Stimulated activated CD8-positive, alpha-beta memory T cell treated with anti-CD3 and anti-CD28 coated beads, Interleukin-15, amount 100 ng/mL, for 4 hours (primary cell): ENCODE measurements at places on chromosomes 1 and 21.

- no peak for DNase-seq
Measured at GRCh38 chr1:224292419-224292818, 37.6 kb downstream of the NVL start.

GRCh38 chr1:43171312-43171875 is 696 bp downstream of the EBNA1BP2 start:
- no peak for DNase-seq

DNA sequence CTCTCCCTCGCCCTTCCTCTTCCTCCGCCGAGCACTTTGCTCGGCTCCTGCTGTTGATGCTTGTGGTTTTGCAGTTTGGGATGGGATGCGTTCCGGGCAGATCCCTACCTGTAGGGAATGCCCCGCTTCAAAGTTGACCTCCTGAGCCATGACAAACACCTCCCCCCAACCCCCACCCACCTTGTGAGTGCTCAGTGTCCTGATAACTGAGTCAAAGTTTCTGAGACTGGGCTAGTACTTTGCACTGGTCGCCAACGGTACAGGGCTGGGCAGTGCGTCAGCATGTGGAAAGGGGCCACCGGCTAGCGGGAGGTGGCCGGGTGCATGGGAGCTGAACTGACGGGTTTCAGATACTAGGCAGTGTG is 771 bp downstream of the RABGAP1L start:
- no peak for DNase-seq

DNA sequence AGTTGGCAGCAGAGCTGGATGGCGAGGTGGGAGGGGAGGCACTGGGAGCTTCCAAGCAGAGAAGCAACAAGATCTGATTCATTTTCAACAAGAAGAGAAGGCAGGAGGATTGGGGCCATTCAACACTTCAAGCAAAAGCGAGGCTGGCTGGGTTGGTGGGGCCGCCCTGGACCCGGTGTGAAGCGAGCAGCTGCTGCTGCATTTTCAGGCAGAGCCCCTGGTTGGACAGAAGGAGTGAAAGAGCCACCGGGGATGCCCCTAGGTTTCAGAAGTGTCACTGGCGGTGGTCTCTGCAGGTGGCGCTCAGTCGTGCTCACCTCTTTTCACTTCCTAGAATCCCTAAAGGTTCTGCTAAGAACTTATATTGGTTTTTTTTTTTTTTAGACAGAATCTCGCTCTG is 18.0 kb downstream of the SLC2A7 start:
- no peak for DNase-seq

- DNase-seq: no peak
Measured at GRCh38 chr1:232968965-232969364, 18.6 kb downstream of the NTPCR start.

GRCh38 chr21:35697321-35697808 is 363.0 kb downstream of the SETD4 start:
- no peak for DNase-seq

DNA sequence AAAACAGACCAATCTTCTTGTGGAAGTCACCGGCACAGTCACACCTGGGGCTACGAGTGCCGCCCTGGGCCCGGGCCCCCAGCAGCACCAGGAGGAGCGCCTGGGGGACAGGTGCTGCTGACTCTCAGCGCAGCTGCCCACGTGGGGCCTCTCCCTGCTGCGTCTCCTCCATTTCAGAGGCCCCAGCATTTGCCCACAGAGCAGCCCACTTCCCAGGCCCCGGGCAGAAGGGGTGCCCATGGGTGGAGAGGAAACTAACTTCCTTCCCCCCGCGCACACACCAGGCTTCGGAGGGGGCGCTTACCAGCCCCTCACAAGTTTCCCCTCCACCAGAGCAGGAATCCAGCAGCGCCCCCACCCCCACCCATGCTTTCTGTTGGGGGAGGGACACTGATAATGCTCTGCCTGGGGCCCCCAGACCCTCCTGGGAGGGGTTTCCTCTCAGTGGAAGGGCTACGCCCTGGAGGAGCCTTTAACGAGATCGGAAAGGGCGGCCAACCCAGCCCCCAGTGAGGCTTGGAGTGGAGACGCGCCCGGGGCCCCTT is 440 bp downstream of the TNFRSF25 start:
- DNase-seq: no peak

DNA sequence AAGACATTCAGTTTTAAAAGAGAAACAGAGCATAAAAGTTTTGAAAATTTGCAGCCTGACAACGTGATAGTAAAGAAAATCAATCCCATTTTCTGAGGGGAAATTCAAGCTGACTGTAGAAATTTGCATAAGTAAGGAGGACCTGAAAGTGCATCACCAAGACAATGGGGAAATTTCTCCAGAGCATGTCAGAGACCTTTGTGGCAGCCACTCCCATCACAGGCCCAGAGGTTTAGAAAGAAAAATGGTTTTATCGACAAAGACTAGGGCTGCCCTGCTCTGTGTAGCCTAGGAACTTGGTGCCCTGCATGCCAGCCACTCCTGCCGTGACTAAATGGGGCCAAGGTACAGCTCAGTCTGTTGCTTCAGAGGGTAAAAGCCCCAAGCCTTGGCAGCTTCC is 1640.2 kb upstream of the PRMT6 start:
- DNase-seq: no peak

- DNase-seq: no peak
Measured at GRCh38 chr1:27176323-27176722, 21.4 kb upstream of the SLC9A1 start.

DNA sequence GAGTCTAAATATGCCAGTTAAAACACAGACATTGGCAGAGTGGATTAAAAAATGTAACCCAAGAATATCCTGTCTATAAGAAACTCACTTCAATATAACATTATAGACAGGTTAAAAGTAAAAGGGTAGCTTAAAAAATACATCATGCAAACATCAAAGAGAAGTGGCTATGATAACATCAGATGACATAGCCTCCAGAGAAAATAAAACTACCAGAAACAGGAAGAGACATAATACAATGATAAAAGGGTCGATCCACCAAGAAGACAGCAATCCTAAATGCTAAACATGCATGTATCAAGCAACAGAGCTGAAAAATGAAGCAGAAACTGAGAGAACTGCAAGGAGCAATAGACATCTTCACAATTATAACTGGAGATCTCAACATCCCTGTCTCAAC is 190.2 kb upstream of the NR5A2 start:
- DNase-seq: no peak

GRCh38 chr21:39518847-39519210 is 67.1 kb downstream of the SH3BGR start:
- no peak for DNase-seq

GRCh38 chr1:28291711-28292110 is 32.4 kb downstream of the SESN2 start:
- no peak for DNase-seq

DNA sequence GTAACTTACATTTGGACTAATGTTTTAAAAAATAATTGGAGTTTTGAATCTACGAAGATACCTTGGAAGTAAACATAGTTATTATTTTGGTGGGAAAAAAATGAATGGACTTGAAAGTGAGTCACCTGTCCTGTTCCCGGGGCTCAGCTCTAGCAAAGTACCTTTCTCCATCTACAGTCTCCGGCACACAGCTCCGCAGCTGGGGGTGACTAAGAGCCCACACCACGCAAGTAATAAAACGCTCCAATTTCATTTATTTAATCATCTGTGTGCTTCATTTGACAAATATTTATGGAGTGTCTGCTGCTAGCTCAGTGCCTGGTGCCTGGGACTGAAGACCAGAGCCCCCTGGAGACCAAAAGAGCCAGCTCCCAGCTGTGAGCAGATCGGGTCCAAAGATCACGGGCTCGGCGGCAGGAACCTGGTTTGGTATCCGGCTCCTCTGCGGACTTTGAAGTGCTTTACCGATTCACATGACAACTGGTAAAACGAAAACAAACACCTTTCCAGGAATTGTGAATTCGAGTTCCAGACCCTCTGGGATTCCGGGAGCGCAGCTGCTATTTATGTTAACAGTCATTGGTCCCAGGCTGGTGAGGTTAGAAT is 1.7 kb upstream of the RIPK4 start:
- DNase-seq: no peak

DNA sequence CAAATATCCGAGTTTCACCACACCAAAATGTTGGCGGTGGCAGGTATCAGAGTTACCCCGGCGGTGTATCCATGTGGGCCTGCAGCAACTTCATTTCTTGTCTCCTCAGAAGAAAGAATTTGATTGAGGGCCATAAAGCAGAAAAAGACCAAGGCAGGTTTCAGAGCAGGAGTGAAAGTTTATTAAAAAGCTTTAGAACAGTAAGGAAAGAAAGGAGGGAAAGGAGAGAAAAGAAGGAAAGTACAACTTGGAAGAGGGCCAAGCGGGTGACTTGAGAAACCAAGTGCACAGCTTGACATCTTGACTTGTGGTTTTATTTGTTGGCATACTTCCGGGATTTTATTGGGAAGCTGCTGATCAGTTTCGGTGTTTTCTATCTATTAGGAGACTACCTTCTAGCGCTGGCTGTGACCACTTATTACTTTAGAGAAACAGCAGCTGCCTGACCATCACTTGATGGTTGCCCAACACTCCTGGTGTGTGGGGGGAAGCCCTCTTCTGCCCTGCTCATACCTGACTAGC is 75.5 kb upstream of the RAB3GAP2 start:
- no peak for DNase-seq

DNA sequence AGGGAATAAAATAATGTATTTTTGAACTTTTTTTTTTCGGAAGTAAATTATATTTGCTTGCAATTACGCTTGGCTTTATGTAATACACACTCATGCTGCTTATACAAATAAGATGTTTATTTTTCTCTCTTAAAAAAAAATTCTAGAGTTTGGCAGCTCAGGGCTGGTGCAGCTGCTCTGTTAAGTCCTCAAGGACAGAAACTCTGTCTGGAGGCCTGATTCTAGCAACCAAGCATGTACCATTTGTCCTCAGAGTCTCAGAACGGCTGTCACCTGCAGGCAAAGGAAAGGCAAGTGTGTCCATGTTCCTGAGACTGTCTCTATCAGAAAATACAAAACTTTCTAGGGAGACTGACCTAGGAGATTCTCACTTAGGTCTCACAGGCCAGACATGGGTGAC is 23.2 kb upstream of the CLDN17 start:
- DNase-seq: no peak

DNA sequence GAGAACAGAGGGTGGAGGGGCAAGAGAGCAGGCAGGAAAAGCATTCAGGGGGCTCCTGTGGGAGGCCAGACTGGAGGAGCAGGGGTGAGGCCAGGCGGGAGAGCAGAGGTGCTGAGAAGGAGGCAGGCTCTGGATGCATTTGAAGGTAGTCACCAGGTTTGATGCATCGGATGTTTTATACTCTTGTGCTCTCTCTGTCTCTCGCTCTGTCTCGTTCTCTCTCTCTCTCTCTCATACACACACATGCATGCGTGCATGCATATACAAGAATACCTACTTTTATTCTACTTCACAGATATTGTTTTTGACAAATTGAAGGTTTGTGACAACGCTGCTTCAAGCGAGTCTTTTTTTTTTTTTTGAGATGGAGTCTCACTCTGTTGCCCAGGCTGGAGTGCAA is 15.0 kb upstream of the ITPKB start:
- no peak for DNase-seq

DNA sequence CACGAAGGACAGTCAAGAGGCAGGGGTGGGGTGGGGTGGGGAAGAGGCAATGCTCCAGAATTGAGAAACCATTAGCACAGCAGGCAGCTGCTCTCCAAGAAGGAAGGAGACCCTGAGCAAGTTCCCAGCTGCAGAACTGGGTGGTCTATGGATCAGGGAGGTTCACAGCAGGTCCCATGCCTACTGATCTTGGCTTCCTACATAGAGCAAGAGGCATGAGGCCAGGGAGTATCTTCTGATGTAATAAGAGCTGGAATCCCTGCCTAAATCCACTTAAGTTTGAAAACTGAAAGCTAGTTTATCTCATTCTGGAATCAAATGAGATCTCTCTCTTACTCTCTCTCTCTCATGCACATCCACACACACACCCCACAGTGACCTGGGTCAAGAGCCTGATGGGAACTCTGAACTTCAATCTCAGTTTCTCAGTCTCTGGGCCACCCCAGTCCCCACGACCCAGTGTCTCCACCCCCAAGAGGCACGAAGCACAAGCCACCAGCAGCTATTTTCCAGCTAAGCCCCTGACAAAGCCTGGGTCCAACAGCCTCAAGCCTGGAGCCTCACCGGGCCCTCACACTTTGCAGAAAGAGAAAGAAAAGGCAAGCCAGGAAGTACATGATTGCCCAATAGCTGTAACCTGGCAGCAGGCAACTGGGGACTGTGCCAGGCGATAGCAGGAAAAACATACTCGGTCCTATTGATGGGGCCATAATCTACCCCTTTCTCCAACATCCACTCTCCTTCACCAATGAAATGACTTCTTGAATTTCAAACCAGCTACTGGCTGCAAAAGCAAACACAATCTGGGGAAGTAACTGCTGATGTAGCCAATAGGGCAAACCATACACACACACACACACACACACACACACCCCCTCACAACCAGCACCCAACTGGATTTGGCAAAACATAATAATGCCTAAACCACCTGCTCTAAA is 2.2 kb downstream of the NUAK2 start:
- no peak for DNase-seq

DNA sequence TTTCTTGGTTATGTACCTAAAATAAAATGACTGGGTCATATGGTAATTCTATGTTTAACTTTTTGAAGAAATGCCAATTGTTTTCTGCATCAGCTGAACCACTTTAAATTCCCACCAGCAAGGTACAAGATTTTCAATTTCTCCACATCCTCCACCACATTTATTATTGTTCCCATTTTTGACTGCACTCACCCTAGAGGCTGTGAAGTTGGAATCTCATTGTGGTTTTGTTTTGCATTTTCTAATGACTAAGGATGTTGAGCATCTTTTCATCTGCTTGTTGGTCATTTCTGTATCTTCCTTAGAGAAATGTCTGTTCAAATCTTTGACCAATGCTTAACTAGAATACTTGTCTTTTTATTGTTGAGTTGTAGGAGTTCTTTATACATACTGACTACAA is 72.5 kb downstream of the ASTN1 start:
- DNase-seq: no peak

DNA sequence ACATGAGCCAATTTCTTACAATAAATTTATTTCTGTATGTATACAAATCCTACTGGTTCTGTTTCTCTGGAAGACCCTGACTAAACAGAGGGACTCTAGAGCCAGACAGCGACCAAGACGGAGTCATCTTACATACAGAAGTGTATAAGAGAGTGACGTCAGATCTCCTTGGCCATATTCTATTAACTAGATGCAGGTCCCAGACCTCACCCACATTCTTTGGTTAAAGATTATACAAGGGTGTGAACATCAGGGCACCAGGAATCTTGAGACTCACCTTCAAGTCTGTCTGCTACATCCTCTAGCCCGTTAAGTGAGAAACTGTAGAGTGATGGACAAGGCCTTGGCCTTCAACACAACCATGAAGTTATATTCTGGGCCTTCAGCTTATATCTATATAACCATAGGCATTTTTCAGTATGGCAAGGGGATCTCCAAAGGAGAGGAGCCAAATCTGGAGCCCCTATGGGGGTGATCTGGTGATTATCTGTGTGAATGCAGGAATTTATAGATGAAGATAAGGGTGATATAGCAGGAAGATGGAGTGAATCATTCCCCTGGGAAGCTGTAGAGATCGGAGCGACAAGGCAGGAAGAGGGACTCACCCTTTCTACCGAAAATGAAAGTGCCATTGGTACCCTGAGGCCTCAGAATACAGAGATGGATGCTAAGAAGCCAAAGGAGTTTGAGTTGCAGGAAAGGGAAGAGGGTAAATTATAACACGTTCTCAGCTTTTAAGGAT is 83.9 kb downstream of the ADAMTS1 start:
- no peak for DNase-seq
